Thyroid gland (tissue), 4 donors: ENCODE measurements at places on chromosomes 4 and X.

- DNase-seq, result no peak
- peaks cover 38% of the 10 kb centered on the region for H3K4me1 ChIP-seq
- no peaks in the 10 kb centered on the region for H3K36me3 ChIP-seq
- H3K4me3 ChIP-seq, result no peak overlapping the region
- H3K27ac ChIP-seq, result no peak overlapping the region
- no peaks in the 10 kb centered on the region for H3K27me3 ChIP-seq
These were observed 404.1 kb downstream of the MAPK10 start for GRCh38 chr4:85955620-85956292.

- no peak for DNase-seq
- no peak overlapping the region for H3K27ac ChIP-seq
- no peak overlapping the region for H3K4me3 ChIP-seq
- H3K36me3 ChIP-seq, result no peaks in the 10 kb centered on the region
- H3K4me1 ChIP-seq, result no peaks in the 10 kb centered on the region
These were observed 2.2 kb upstream of the C4orf36 start for GRCh38 chr4:86894455-86894854.

GRCh38 chr4:126046081-126046614 lies 731.4 kb downstream of the FAT4 start:
- no peak overlapping the region for H3K27ac ChIP-seq
- H3K36me3 ChIP-seq, result no peaks in the 10 kb centered on the region
- no peak overlapping the region for H3K4me3 ChIP-seq
- H3K4me1 ChIP-seq, result no peaks in the 10 kb centered on the region

- no peak overlapping the region for H3K27ac ChIP-seq
- H3K4me1 ChIP-seq, result no peaks in the 10 kb centered on the region
- no peak overlapping the region for H3K4me3 ChIP-seq
- H3K36me3 ChIP-seq, result no peaks in the 10 kb centered on the region
These were observed 83.3 kb downstream of the STK32B start for GRCh38 chr4:5134620-5135019.

DNA sequence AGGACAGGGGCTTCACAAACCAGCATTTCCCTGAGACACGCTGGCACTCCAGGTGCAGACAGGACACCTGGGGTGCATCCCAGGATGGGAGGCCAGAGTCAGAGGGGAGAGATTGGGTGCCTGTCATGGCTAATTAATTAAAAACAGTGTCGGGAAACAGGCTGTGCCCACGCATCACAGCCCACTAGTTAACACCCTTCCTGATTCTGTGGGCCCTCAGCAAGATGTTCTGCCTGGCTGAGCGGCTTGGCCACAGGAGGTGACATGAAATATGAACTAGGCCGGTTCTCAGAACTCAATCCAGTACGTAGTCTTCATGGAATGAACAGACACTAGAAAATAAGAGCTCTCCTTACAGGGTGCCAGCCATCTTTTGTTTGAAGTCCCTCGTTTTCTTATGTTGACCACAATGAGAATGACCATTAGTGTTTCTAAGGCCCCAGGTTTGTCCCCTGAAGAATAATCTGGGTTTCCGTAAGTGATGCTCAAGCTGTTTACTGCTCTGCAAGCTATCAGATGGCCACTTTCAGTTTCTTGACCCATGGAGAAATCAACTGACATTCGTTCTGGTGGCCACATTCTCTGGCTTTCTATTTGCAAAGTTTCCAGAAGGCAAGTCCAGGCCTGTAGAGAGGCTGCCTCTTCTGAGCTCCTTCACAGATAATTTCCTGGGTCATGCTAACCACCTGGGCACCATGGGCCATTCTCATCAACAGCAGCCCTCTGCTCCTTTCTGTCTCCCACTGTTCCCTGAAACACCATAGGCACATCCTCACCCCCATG lies 72.3 kb downstream of the SLC34A2 start:
- no peaks in the 10 kb centered on the region for H3K36me3 ChIP-seq
- H3K27ac ChIP-seq, result no peak overlapping the region
- H3K4me3 ChIP-seq, result no peak overlapping the region
- peaks cover 12% of the 10 kb centered on the region for H3K4me1 ChIP-seq

GRCh38 chr4:48692897-48693296 lies 87.2 kb downstream of the FRYL start:
- no peaks in the 10 kb centered on the region for H3K4me1 ChIP-seq
- no peak for DNase-seq
- H3K27ac ChIP-seq, result no peak overlapping the region
- H3K36me3 ChIP-seq, result no peaks in the 10 kb centered on the region
- no peaks in the 10 kb centered on the region for H3K27me3 ChIP-seq

GRCh38 chr4:128698386-128698785 lies 111.1 kb upstream of the JADE1 start:
- no peaks in the 10 kb centered on the region for H3K36me3 ChIP-seq
- DNase-seq, result no peak
- no peaks in the 10 kb centered on the region for H3K4me1 ChIP-seq
- no peak overlapping the region for H3K4me3 ChIP-seq
- H3K27me3 ChIP-seq, result no peaks in the 10 kb centered on the region
- no peak overlapping the region for H3K27ac ChIP-seq

DNA sequence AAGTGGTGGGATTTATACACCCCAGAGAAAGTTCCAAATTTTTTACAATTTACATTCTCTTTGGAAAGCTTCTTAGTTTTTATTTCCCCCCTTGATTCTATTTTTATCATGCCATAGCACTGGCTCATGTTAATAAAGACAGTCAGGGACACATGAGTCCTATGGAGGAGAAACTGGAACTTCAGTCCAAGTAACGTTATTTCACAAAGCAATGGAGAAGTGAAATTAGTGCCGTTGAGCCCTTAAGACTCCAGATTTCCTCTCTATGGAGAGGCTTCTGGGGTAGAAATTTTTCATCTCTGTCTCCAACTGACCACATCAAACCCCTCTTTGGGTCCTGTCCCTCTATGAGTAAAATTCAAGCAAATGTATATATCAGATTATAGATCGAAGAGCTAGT lies 12.8 kb upstream of the TASL start:
- no peak for DNase-seq

DNA sequence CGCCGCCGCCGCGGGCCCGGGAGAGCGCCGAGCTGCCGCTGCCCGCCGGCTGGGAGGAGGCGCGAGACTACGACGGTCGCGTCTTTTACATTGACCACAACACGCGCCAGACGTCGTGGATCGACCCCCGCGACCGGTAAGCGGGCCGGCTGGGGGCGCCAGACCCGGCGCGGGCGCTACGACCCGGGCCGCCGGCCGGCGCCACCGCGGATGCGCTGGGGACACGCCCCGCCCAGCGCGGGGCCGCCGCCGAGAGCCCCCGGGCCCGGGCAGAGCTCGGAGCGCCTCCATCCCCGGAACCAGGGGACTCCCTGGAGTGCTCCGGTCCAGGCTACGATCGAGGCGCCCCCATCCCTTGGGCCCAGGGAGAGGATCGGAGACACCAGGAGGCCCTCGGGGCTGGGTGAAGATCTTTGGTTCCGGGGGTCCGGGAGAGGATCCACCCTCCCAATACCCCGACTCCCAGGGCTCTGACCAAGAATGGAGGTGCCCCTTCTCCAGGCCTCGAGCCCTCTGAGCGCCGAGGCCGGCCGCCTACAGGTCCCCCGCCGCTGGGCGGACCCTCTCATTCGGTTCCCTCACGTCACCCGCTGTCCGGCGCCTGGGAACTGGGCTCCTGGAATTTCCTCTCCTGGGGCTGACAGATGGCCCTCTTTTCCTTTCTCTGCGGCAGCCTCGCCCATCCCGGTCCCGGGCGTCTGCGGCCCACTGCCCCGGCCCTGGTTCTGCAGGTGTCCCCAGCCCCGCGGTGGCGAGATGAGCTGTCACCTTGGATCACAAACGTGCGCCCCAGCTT lies 48.8 kb downstream of the CLDN34 start:
- no peaks in the 10 kb centered on the region for H3K27me3 ChIP-seq
- no peaks in the 10 kb centered on the region for H3K36me3 ChIP-seq
- peak; percentile 39 for DNase-seq
- peak overlapping the region; percentile 60 for H3K27ac ChIP-seq
- peak overlapping the region; percentile 35 for H3K4me3 ChIP-seq

DNA sequence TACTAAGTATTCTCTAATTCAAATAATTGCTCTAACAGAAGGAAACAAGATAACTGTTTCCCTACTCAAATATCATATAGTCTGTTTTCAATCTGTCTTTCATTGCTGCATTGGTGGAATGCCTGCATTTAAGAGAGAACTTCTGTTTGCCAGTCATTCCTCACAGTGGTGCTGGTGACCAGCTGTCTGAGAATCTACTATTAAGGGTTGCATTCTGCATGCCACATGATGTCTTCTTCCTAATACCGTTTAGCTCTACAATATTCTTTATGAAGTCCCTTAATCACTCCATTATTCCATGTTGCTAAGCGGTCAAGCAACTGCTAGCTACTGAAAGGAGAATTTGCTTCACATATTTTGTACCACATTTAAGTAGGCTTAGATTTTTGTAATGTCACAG lies 167.1 kb upstream of the CENPE start:
- no peak overlapping the region for H3K4me3 ChIP-seq
- H3K27ac ChIP-seq, result no peak overlapping the region

GRCh38 chrX:63855896-63856295 lies 70.9 kb upstream of the ARHGEF9 start:
- H3K4me1 ChIP-seq, result no peaks in the 10 kb centered on the region
- H3K27ac ChIP-seq, result no peak overlapping the region
- no peak overlapping the region for H3K4me3 ChIP-seq
- H3K36me3 ChIP-seq, result no peaks in the 10 kb centered on the region
- DNase-seq, result no peak

DNA sequence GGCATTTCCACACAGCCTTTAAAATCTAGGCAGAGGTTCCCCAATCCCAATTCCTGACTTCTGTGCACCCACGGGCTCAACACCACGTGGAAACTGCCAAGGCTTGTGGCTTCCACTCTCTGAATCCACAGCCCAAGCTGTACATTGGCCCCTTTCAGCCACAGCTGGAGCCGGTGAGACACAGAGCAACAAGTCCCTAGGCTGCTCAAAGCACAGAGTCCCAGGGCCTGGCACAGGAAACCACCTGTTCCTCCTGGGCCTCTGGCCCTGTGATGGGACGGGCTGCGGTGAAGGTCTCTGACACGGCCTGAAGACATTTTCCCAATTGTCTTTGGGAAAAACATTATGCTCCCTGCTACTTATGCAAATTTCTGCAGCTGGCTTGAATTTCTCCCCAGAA lies 500.0 kb downstream of the FSTL5 start:
- H3K4me3 ChIP-seq, result no peak overlapping the region
- H3K36me3 ChIP-seq, result no peaks in the 10 kb centered on the region
- DNase-seq, result no peak
- H3K4me1 ChIP-seq, result no peaks in the 10 kb centered on the region
- H3K27me3 ChIP-seq, result no peaks in the 10 kb centered on the region
